ENCODE measurements at places on chromosomes 6 and 20. TPM values are rescaled to one million over a fixed set of nuclear protein-coding genes. Genes with fewer than 3 reads are reported as not detected.

- no peak for DNase-seq
Measured at GRCh38 chr6:127173156-127173940, 54.9 kb downstream of the RSPO3 start.

DNA sequence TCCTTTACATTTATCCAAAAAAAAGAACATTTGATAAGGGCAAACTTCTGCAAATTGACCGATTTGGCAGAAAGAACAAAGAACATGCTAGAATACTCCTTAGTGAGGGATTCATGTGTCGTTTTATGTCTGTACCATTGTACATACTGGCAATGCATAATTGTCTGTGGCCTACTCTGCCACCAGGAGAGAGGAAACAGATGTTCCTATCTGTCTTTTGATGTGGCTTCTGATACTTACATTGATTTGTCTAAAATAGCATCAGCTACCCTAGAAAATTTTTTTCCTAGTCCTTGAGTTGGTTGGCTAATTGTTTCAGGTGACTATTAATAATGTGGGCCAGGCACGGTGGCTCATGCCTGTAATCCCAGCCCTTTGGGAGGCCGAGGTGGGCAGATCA, 654.1 kb downstream of the KIF16B start:
- no peak for DNase-seq

GRCh38 chr20:7087803-7088202, 320.3 kb downstream of the BMP2 start:
- no peak for DNase-seq

SYCP2L gene
- 1.00 TPM for total RNA-seq

R3HDML gene
- not detected for total RNA-seq

BEND3 gene
- 2.1 TPM for total RNA-seq

DNA sequence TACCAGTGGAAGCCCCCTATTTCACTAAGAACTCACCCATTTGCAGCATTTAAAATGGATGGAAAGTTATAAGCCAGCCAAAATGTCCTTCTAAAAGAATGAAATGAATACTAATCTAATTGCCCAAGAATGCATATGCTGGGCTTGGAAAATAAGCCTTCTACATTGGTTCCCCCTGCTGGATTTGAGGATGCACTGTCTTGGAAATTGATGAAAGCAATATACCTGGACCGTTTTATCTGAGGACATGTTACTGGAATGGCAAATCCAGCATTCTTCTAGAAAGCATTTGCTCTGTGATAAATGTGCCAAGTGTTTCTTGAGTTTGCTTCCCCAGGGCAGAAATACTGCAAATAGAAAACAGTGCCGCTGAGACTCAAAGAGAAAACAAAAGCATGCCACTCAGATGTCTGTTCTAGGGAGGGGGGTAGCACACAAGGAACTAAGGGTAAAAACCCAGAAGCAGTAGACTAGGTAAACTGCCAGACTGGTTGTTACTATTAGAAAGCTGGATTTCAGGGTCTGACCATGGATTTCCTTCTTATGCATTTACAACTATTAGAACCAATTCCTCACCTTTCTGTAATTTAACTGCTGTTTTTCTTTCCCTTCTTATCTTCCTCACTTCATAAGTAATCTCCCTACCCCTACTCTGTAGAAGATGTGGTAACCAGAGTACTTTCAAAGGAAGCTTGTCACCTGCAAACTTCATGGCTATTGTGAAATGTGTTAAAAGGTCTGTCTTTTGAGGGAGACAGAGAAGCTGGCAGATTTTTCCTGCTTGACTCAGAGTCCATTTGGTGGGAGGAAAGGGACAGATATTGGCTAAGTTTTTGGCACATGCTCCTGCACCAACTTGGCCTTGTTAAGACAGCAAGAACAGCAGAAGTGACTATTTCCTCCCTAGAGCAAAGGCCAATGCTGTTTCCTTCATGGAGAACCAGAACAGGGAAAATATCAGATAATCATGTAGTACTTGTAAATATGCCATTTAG, 642.6 kb downstream of the KIF16B start:
- no peak for DNase-seq

GRCh38 chr6:81769824-81770223, 17.3 kb upstream of the TENT5A start:
- DNase-seq, result no peak

GRCh38 chr20:13788167-13788834, 3.5 kb downstream of the NDUFAF5 start:
- DNase-seq, result no peak

GRCh38 chr20:57061051-57061900, 205.2 kb downstream of the BMP7 start:
- DNase-seq, result peak; percentile 49

DNA sequence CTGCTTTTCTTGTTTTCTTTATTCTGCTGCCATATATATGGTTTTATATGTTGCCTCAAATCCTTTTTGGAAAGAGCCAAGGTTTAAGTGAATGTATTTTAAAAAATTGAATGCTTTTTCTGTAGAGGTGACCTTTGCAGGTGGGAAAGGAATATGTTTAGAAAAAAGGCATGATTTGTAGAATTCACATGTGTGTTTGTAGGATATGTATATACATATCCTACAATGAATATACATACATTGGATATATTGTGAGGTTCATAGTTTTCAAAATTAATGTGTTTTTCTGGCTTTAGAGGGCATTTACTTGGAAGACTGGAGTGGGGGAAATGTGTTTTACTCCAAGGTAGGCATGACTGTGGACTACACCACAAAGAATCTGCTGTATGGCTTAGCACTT, 4.0 kb upstream of the EYA2 start:
- no peak for DNase-seq

GRCh38 chr20:61812121-61812844, 253.4 kb downstream of the TAF4 start:
- no peak for DNase-seq

GRCh38 chr6:108383981-108384380, 89.1 kb downstream of the AFG1L start:
- DNase-seq, result no peak

RCAN2 gene
- total RNA-seq, result 281 TPM

CDKN1A gene
- total RNA-seq, result 113 TPM

DNA sequence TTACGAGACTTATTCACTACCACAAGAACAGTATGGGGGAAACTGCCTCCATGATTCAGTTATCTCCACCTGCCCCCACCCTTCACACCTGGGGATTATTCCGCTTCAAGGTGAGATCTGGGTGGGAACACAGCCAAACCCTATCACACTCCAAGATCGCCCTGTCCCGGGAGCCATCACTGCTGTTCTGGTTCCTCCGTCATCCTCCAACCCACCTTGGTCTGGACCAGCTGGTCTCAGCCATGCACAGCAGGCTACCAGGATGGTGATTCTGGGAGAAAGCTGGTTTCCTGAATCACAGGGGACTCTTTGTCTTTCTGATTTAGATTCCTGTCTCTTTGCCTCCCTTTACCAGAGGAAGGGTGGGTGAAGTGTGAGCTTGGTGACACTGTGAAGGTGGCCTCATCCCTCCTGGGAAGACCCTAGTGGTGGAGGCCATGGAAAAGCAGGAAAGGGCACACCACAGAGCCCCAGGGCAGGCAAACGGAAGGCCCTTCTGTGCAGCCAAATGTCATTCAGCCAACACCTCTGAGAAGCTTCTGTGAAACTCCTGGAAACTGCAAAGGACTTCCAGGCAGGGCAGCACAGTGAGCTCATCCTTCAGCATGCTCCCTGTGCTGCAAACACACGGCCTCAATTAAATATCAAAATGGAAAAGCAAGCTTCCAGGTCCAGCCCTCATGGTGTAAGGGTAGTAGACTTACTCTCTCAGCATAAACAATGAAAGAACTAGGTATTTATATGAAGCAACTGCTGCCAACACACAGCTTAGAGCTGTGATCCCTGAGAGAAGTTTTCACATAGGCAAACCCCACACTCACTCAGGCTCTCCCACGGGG, 169.8 kb downstream of the ANKRD60 start:
- no peak for DNase-seq

DNA sequence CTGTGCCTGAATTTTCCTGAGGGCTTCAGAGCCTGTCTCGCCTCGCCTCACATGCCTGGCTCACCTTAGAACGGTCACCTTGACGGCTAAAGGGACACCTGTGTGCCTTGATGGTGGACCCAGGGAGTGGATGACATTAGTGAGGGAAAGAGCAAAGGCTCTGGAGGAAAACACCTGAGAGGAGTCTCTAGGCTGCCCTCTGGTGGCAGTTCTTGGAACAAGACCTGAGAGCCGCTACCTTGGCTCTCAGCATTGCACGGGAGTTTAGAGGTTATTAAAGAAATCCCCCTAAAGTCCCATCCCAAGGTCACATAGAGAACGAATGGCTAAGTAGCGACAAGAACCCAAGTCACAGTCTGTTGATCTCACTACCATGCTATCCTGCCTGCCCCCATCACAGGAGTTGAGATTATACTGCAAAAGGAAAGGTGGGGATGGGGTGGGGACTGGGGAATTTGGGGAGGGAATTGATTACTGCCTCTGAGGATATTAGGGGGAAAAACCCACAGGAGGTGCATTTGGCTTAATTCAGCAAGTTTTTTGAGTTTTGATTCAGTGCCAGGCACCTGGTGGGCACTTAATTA, 7.9 kb upstream of the CDSN start:
- no peak for DNase-seq

DNA sequence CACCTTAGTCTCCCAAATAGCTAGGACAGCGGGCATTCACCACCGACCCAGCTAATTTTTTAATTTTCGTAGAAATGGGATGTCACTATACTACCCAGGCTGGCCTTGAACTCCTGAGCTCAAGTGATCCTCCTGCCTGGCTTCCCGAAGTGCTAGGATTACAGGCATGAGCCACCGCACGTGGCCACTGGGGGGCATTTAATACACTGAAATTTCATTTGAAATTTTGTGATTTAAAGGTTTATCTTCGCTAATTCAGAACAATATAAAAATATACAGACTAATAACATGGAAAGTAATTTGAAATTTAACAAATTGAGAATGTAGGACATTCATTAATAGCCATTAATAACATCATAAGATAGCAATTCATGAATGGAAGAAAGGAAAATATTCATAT, 20.5 kb upstream of the TBC1D32 start:
- DNase-seq, result no peak

DNA sequence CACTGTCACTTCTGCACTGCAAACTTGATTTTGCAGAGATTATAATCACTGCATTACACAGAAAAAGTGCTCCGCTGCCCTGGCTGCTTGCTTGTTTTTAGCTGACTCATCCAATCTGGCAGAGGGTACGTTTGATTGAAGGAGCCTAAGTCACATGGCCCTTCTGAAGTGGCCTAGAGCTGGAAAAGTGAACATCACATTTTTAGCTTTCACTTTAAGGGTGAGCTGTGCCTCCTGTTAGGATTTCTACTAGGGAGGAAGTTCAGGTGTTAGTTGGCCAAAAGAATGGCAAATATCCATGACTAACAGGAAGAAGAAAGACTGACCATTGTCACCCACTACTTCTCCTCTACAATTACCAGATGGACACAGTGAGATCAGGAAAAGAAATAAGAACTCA, 889.1 kb upstream of the MAP3K7 start:
- DNase-seq, result no peak

- no peak for DNase-seq
Measured at GRCh38 chr6:139927742-139928305, 553.4 kb upstream of the CITED2 start.

GRCh38 chr6:143215363-143215762, 154.7 kb downstream of the AIG1 start:
- DNase-seq, result no peak

- no peak for DNase-seq
Measured at GRCh38 chr6:54053881-54054391, 57.3 kb upstream of the MLIP start.

GRCh38 chr20:2468581-2469407, 1.8 kb downstream of the SNRPB start:
- DNase-seq, result no peak

GRCh38 chr6:110645685-110646418, 169.4 kb downstream of the CDK19 start:
- no peak for DNase-seq

- no peak for DNase-seq
Measured at GRCh38 chr6:3081960-3082359, 13.7 kb downstream of the RIPK1 start.

MDFI gene
- total RNA-seq, result 4.3 TPM

GRCh38 chr6:166605752-166606151, 19.3 kb upstream of the RAMACL start:
- no peak for DNase-seq

DNA sequence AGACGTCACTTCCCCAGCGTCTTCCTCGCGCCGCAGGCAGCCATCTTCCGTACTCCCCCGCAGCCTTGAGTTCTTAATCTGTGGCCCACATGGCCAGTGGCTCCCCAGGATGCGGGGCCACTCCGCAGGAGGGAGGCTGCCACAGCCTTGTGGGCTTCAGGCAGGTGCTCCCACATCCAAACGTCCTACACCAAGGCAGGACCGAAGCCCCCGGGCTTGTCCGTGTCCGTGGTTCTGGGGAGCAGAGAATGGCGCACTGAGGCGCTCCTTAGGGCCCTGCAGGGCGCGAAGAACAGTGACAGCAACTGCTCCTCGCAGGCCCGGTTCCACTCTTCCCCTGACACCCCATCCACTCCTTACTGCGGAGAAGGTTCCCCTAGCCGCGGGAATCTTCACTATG, 755.8 kb downstream of the PRIM2 start:
- DNase-seq, result no peak

HLA-DQA1 gene
- 5.2 TPM for total RNA-seq

- DNase-seq, result no peak
Measured at GRCh38 chr20:50624351-50625016, 66.9 kb downstream of the RIPOR3 start.

GRCh38 chr6:22036275-22036674, 260.6 kb downstream of the PRL start:
- DNase-seq, result no peak

GRCh38 chr6:45946887-45947286, 68.8 kb downstream of the CLIC5 start:
- DNase-seq, result no peak

- DNase-seq, result no peak
Measured at GRCh38 chr20:48805286-48805685, 22.5 kb downstream of the PREX1 start.

DNA sequence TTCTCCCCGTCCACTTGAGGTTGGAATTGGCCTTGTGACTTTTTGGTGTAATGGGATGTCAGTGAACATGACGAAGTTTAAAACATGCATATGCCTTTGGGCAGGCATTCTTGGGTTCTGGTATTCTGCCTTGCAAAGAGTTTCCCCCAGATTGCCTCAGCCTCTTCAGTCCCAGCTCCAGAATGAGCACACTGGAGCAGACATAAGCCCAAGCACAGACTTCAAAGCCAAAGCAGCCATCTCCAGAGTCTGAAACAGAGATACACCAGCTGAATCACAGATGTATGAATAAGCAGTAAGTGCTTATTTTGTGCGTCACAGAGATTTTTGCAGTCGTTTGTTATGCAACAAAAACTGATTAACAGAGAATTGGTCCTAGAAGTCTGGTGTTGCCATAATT, 546.0 kb downstream of the FRK start:
- DNase-seq, result no peak

CALHM5 gene
- total RNA-seq, result 1.7 TPM

GRCh38 chr6:86657192-86657591, 280.1 kb upstream of the HTR1E start:
- no peak for DNase-seq

- no peak for DNase-seq
Measured at GRCh38 chr6:164007881-164008280, 593.4 kb downstream of the QKI start.

GRCh38 chr20:11880680-11881079, 37.0 kb upstream of the BTBD3 start:
- DNase-seq, result no peak
